Stimulated activated CD4-positive, alpha-beta T cell treated with anti-CD3 and anti-CD28 coated beads, Interleukin-1b, Interleukin-23, amount 100 ng/mL, for 1 hour (primary cell): ENCODE measurements at places on chromosomes 11 and 22.

GRCh38 chr11:88315015-88315414, 22.5 kb downstream of the CTSC start:
- no peak for DNase-seq

DNA sequence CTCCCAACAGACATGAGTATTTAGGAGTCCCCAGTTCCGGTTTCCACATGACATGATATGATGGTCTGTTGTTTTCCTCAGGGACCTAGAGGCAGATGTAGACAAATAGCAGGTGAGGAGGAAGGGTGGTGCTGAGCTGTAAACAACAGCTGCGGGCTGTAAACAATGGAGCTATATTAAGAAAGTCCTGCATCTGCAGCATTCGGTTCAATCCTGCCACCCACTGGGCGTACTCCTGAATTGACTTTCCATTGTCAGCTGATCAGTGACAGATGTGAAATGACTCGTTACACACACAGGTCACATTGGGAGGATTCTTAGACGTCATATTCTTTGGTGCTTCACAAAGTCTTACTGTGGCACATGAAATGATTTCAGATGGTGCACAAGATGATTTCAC, 26.8 kb upstream of the RAG1 start:
- DNase-seq = no peak

DNA sequence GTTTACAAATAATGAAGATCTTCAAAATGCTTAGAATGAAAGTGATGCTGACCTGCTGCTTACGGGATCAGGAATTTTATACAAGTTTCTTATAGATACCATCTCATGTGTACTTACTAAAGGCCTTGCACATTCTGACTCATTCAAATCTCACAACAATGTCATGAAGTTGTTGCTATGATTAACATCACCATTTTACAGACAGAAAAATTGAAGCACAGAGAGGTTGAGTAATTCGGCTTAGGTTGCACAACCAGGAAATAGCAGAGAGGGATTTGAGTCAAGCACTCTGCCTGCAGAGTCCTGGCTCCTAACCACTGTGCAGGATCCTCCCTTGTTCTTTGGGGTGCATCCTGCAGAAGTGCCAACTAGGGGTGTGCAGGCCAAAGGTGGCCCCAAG, 471.9 kb downstream of the MIAT start:
- no peak for DNase-seq

GRCh38 chr11:102604875-102605274, 20.3 kb downstream of the MMP20 start:
- DNase-seq = no peak

- DNase-seq = no peak
Measured at GRCh38 chr11:122663056-122663740, 7.7 kb downstream of the UBASH3B start.

DNA sequence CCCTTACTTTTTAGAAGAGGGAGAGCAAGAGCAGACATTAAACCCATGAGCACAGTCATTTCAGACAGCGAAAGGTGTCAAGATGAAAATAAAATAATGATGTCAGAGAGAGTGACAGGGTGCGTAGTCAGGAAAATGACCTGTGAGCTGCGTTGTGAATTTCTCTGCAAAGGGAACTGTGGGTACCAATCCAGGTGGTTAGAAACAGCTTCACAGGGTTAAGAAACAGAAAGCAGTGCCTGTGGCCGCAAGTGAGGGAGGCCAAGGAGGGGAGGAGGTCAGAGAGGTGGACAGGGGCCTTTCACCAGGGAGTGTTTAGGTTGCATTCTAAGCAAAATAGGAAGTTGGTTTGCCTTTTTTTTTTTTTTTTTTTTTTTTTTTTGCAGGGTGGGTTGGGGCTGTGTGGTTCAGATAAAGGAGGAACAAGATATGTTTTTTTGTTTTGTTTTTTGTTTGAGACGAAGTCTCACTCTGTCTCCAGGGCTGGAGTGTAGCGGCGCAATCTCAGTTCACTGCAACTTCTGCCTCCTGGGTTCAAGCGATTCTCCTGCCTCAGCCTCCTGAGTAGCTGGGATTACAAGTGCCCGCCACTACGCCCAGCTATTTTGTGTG, 7.9 kb downstream of the TIGD3 start:
- DNase-seq = no peak

DNA sequence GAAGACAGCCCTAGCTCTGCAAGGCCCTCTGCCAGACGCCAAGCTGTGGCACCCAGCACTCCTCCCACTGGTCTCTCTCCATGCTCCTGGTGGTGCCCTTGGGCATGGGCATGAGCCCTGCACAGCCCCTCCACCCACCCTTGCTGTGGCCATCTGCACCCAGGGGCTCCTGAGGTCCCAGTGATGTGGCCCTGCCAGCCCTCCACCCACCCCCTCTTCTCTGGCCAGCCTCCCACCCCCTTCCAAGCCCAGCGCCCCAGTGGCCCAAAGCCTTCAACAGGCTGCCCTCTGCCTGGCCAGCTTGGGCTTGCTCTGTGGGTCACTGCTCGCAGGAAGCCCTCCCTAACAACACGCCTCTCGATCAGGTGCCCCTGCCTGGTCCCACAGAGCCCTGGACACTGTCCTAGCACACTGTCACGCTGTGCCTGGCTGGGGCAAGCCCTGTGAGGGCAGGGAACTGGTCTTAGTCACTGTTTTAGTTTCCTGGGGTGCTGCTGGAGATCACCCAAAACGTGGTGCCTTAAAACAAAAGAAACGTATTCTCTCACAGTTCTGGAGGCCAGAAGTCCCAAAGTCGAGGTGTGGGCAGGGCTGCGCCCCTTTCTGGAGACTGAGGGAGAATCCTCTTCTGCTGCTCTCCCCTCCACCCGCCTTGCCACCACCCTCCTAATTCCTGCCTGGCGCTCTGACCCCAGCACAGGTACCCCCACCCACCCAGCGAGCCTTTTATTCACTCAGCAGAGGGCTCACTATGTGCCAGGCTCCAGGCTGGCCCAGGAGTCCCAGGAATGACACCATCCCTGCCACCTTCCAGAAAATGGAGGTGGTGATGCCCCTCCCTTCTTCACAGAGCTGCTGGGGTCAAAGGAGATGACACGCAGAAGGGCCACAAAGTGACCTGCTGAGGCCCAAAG, 14.7 kb downstream of the SULT4A1 start:
- DNase-seq = no peak

GRCh38 chr11:24264868-24265267, 232.0 kb upstream of the LUZP2 start:
- no peak for DNase-seq

GRCh38 chr22:19530751-19531150, 6.5 kb upstream of the CLDN5 start:
- no peak for DNase-seq

GRCh38 chr22:32333141-32333768, 24.4 kb upstream of the RFPL3 start:
- DNase-seq = no peak

DNA sequence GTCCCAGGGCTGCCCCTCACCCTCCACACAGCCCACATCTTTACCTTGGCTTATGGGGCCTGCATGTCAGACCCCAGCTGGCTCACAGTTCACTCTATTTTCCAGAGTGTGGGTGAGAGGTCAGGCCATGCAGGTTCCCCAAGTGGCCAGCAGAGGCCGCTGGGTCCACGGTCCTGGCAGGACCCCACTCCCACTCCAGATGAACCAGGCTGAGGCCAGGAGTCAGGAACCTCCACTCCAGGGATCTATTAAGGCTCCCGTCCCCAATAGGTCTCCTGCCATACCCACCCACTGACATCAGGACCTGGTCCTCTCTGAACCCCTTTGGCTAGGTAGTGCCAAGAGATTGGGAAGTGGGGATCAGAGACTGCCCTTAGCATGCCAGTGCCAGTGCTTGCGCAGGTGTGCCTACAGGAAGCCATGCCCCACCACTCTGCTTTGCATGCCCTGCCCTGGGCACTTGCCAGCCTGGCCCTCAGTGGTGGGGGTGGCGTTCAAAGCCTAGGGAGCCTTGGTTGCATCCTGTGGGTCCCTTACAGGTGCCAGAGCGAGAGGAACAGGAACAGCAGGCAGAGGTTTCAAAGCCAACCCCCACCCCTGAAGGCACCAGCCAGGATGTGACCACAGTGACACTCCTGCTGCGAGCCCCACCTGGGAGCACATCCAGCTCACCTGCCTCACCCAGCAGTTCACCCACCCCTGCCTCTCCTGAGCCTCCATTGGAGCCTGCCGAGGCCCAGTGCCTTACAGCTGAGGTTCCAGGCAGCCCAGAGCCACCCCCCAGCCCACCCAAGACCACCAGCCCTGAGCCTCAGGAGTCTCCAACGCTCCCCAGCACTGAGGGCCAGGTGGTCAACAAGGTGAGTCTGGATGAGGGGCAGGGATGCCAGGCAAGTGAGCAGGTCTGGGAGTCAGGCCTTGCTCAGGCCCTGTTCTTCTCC, 8.3 kb downstream of the SMTN start:
- no peak for DNase-seq

- DNase-seq = no peak
Measured at GRCh38 chr11:78722786-78723185, 148.1 kb upstream of the NARS2 start.

GRCh38 chr11:93236741-93237675, 39.2 kb upstream of the SLC36A4 start:
- no peak for DNase-seq

GRCh38 chr11:58616594-58616993, 5.9 kb upstream of the CNTF start:
- no peak for DNase-seq

DNA sequence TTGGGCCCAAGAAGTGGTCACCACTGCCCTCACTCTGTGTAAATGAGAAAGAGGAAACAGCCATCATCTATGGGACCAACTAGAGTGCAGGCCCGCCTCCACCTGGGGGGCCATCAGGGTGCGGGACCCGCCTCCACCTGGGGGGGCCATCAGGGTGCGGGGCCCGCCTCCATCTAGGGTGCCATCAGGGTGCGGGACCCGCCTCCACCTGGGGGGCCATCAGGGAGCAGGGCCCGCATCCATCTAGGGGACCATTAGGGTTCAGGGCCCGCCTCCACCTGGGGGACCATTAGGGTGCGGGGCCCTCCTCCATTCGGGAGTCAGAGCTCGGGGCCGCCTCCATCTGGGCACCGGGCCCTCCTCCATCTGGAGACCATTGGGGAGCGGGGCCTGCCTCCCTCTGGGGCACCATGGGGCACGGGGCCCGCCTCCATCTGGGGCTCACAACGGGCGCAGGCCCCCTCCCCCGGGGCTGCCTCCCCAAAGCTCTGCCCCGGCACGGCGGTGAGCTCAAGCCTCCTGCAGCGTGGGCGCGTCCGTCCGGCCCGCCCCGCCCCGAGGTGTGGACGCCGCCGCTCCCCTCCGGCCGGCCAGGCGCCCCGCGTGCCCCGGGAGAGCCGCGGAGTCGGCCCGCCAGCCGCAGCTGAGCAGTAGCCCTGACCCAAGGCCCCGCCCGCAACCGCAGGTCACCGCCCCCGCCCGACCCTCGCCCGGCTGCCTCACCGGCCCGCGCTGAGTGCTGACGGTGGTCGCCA, 512 bp downstream of the TOLLIP start:
- no peak for DNase-seq

DNA sequence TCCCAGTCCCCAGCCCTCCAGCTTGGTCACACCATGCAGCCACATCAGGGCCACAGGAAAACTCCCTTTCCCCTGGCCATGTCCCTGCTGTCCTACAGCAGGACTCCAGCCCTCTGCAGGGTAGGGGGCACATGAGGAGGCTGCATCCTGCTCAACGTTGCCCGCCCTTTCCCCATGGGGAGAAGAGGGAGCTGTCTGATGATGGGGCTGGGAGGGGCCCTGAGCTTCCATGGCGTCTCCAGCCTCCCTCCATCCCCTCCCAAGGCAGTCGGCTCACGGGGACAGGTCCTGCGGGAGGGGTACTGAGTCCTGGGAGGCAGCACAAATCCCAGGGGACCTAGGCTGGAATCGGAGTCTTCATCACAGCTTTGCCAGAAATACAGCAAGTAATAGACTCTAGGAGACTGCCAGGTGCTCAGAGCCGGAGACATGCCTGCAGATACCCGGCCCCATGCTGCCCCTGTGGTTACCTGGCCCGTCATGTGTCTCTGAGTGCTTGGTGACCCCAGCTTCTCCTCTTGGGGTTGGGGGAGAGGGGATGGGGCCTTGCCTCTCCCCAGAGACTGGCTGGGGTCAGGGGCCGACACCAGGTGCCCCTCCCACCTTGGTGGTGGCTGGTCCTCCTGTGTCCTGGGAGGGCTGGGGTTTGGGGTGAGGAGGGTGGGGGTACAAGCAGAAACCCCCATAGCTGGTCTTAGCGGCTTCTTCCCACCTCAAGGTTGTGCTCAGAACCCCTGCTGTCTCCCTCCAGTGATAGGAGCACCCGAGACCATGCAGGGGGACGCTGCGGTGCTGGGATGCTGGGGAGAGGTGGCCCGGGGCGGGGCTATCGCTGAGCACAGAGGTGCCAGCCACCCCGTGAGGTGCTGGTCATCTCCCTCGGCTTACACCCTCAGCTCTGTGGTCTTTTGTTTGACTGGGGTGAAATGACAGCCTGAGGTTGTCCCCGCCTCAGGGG, 2.3 kb downstream of the MRGPRE start:
- no peak for DNase-seq

GRCh38 chr11:8985462-8985861, 18.3 kb downstream of the NRIP3 start:
- no peak for DNase-seq

DNA sequence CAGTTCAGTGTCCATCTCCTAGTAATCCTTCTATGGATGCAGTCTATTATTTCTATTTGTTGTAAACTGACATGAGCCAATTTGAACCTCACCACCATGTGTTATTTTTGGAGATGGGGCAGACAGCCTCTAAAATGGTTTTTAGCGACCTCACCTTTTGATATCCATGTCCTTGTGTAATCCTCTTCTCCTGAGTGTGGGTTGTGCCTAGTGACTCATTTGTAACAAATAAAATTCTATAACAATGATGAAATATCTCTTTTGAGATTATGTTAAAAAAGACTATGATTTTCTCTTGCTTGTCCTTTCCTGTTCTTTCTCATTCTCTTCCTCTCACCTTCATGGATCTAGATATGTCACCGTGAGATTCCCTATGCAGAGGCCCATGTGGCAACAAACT, 554.6 kb upstream of the ANO3 start:
- DNase-seq = no peak

GRCh38 chr11:78497293-78497692, 77.4 kb downstream of the NARS2 start:
- no peak for DNase-seq

DNA sequence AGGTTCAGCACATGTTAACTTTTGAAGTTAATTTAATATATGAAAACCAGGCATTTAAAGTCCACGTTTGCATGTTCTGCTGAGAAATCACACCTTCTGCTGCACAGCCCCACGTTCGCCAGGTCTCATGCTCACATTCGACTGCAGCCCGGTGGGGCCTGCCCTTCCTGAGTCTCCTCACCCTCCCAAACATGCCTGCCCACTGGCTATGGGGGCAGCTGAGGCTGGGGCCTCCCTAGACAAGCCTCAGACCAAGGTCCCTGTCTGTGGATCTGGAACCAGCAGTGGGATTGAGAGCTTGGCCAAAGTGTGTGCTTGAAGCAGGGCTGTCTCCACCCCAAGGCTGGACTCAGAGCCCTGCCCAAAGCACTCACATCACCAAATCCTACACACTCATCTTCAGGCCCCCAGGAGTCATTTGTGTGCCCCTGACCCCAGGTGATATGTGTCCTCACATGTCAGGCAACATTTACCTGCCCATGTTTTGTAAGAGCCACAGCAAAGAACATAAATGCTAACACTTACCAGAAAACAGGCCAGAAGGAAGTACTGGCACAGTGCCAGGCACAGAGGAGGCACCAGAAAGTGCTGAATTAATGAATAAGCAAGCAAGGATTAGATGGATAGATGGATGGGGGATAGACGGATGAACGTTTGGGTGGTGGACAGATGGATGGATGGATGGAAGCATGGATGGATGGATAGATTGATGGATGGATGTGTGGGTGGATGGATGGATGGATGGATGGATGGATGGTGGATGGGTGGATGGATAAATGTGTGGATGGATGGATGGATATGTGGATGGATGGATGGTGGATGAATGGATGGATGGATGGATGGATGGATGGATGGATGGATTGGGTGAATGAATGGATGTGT, 9.4 kb upstream of the FADD start:
- no peak for DNase-seq
